Thoracic aorta (tissue), 2 donors: ENCODE measurements at places on chromosomes 1 and 21.

DNA sequence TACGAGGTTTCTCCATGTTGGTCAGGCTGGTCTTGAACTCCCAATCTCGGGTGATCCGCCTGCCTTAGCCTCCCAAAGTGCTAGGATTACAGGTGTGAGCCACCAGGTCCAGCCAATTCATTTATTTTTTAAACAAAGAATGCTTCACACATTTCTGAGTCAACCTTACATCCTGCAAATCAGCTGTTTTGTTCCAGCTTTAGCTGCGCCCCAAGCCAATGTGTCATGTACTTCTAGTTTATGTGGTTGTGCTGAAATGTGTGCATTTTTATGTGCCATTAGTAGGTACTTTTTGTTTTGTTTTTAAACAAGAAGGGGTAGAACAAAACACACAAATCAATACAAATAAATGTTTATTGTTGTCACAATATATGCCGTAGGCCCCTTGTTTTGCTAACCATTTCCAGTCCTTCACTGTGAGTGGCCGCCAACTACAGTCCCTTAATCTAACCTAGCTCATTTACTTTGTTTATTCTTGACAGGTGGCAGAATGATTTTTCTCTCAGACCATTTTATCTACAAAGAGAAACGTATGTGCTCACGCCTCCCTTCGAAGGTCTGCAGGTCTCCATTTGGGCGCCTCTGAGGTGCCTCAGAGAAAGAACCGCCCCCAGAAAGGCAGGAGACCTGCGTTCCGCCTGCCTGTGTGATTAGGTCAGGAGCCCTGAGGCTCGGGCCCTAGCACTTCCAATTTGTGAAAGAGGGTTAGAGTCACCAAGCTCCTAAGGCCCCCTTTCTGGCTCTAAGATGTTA lies 2.8 kb upstream of the CASQ2 start:
- no peak for DNase-seq

- no peak for DNase-seq
These were observed 126.7 kb downstream of the NR5A2 start for GRCh38 chr1:200154069-200154767.

DNA sequence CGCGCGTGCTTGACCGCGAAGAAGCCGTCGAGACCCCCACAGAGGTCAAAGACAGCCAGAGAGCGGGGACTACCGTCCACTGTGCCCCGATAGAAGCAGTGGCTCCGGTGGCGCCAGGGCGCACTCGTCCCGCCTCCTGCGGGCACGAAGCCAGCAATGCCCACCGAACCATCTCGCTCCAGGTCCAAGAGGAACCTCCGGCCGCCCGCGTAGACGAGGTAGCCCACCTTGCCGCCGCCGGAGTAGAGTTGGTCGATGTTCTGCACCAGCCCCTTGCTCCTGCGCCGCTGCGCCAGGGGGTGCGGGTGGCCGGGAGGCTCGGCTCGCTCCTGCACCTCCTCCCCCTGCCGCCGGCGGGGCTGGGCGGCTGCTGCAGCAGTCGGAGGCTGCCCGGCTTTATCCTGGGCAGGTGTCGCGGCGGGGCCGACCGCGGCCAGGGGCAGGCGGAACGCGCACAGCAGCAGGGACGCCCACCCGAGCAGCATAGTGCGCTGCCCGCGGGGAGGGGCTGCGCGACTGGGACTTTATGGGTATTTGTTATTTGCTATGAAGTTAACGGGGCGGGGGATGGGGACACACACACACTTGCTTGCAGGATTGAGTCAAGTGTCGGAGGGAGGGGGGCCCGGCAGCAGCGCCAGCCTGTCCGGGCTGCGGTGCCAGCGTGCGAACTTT lies 844 bp downstream of the ADAMTS5 start:
- no peak for DNase-seq

- no peak for DNase-seq
These were observed 30.2 kb upstream of the IGSF3 start for GRCh38 chr1:116697548-116698243.

DNA sequence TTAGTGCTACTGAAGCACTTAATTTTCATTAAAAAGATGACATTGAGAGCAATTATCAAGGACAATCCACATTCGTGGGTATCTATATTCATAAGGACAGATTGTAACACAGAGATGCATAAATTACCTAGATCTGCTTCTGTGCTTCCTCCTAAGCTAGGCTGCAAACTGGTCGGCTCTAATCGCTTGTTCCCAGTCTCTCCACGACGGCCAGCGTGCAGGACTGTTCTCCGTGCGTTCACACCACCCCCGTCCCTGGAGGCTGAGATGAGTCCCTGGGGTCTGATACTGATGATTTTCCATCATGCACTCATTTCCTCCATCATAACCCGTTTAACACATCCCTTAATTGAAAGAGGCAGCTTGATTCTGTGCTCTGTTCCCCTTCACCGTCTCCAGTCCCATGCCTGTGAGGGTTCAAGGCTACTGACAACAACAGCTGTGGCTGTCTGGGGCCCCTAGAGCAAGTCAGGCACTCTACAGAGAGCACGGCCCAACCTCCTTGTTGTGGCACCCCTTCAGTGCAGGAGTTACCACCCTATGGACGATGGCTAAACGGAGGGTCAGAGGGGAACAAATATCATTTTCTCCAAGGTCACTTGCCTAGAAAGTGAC lies 469.6 kb downstream of the NPHP4 start:
- no peak for DNase-seq

DNA sequence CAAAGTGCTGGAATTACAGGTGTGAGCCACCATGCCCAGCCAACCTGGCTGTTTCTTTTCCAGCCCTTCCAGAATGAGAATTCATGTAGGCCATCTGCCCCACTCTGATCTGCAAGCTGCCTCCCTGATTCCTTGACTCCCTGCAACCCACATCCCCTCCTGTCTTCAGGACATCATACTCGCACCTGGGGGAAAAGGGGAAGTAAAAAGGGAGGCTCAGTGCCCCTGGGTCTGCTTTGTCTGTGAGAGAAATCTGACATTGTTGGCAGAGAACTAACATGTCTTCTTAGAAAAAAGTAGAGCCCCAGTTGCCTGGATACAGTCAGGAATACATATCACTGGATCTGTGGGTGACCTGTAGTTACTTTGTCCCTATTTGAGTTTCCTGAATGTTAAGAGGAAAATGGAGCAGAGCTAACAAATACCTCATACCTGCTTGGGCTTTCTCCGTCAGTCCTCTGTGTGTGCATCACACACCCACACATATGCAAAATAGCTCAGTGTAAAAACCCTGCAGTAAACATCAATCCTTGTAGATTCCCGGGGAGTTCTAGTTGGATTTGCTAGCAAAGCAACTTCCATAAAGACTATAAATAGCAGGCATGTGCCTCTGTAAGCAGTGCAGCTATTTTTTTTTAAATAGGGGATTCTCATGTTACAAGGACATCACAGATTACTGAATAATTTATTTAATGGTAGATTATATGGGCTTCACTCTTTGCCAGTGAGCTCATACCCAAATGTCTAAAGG lies 62.9 kb downstream of the TEX35 start:
- DNase-seq: no peak

DNA sequence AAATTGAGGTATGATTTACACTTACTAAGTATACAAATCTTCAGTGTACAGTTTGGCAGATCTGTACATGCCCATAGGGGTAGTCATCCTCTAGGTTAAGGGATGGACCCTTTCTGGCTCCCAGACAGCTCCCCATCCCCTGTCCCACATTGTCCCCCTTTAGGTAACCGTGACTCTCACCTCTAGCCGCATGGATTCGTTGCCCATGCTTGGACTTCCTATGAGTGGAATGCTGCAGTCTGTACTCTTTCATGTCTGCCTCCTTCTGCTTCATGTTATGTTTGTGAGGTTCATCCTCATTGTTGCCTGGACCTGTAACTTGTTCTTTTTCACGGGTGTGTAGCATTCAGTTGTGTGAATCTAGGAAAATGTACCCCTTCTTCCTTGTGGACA lies 20.3 kb downstream of the SLC37A1 start:
- no peak for DNase-seq

DNA sequence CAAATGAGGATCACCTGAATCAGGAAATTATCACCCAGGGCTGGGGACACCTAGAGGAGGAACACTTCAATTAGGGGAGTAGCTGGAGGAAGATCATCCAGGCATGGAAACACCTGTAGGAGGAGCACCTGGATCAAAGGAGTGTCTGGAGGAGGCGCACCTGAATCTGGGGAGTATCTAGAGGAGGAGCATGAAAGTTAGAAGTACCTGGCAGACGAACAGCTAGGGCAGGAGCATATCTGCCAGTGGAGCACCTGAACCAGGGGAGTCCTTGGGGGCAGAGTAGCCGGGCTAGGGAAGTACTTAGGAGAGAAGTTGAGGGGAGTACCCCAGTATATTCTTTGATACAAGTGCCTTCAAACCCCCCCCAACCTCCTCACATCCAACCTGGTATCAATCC lies 1.3 kb downstream of the C1orf210 start:
- no peak for DNase-seq

- DNase-seq: no peak
These were observed 587 bp downstream of the SCNM1 start for GRCh38 chr1:151166505-151166956.

- DNase-seq: no peak
These were observed 507.9 kb downstream of the PLA2G4A start for GRCh38 chr1:187336441-187337168.

- no peak for DNase-seq
These were observed 274.9 kb upstream of the NR5A2 start for GRCh38 chr1:199752688-199753027.
